Activated CD4-positive, alpha-beta T cell treated with anti-CD3 and anti-CD28 coated beads for 24 hours (primary cell): ENCODE measurements at places on chromosomes 2 and 18.

- no peak for DNase-seq
These were observed 36.8 kb upstream of the NCOA1 start for GRCh38 chr2:24454294-24454693.

GRCh38 chr2:109330056-109330455, 201.1 kb downstream of the SH3RF3 start:
- no peak for DNase-seq

- DNase-seq, result no peak
These were observed 53.8 kb downstream of the SEMA4F start for GRCh38 chr2:74707837-74708236.

- DNase-seq, result no peak
These were observed 53.4 kb downstream of the LIMS1 start for GRCh38 chr2:108587621-108588020.

DNA sequence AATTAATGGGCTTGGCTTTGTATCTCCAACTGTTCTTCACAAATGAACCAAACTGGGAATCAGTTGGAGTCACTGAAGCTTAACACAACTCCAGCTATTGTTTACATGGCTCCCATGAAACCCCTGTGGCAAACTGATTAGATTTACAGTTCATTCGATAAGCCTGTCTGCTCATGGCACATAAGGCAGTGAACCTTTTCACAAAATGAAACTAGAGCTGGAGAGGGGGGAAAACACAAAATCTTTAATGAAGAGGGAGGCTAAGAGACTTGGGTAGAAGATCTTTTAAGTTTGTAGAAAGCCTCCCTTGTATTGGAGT, 11.6 kb upstream of the ITGA6 start:
- no peak for DNase-seq

DNA sequence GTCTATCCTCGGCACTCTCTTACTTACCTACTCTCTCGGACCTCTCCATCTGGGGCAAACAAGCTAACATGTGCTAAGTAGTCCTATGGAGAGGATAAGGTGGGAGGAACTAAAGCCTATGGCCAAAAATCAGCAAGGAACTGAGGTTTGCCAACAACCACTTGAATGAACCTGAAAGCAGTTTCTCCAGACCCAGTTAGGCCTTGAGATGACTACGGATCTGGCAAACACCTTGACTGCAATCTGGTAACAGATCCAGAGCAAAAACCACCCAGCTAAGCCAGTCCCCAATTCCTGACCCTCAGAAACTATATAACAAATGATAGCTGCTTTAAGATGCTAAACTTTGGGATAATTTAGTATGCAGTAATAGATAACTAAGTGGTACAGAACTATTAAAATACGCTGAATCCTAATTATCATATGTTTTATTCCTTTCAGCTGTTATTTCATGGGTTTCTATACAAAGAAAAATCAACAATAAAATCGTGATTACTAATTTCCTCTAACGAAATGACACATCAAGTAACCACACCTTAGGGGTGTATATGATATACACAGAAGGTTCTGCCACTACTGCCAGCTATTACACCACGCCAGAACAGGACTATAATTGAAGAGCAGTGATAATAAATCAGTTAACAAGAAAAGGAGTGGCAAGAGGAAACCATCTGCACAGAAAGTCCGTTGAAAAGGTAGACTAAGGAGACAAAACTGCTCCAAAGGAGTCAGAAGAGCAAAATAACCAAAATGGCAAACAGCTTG, 3.2 kb downstream of the FARSB start:
- no peak for DNase-seq

GRCh38 chr18:31581498-31582197, 10.0 kb upstream of the TTR start:
- no peak for DNase-seq
